ENCODE measurements at places on chromosomes 1 and 21. TPM values are rescaled to one million over a fixed set of nuclear protein-coding genes. Genes with fewer than 3 reads are reported as not detected.

- no peak for DNase-seq
Observed at GRCh38 chr1:103371234-103371633, 154.3 kb upstream of the RNPC3 start.

GRCh38 chr1:112794654-112795239, 79.6 kb upstream of the PPM1J start:
- no peak for DNase-seq

DNA sequence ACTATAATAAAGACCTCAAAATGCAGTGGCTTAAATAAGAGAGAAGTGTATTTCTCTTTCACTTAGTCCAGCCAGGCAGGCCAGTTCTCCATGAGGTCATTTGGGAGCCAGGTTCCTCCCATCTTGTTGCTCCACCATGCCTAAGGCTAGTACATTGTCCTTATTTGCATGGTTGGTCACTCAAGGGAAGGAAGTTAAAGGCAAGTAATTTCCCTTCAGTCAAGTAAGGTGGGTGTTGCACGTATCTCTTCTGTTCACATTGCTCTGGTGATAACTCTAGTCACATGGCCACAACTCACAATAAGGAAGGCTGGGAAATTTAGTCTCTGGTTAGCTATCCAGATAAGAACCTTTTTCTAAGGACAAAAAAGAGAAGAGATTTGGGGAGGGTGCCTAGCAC, 27.2 kb upstream of the TADA1 start:
- no peak for DNase-seq

The LDLRAP1 gene
- total RNA-seq: 11.8 TPM

GRCh38 chr1:183757061-183757460, 47.9 kb upstream of the RGL1 start:
- no peak for DNase-seq

The TCP10L gene
- 2.9 TPM for total RNA-seq
